ENCODE measurements at places on chromosomes 2 and 18.

- no peak for DNase-seq
These were observed 19.7 kb downstream of the MIB1 start for GRCh38 chr18:21760321-21760720.

DNA sequence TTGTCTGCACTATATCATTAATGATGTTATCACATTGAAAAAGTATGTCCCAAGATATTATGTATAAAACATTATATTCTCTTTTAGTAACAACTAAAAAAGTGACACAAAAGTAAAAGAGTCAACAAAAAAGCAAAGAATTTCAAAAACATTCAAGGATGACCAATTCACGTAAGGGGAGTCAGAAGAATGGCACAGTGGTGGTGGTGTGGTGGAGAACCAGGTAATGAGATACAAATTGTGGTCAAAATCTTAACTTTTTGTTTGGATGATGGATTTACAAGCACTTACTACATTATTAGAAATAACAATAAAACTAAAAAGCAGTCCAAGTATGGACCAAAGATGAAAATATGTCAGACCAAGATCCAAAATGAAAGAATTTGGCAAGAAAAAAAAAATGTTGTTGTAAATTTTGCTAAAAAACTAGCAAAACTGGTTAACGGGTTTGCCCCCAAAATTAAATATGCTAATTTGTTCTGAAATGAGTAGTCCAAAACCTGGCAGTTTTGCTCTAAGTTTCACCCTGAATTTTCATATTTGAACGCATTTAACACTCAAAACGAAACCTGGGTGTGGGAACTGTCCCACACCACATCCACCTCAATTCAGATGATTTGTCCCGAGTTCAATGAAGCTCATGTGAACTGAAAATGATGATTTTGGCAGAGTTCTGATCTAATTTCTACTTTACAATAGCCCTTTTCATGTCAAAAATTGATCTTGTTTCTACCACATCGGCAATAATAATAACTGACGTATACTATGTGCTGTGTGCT, 135.8 kb downstream of the IKZF2 start:
- DNase-seq = no peak

DNA sequence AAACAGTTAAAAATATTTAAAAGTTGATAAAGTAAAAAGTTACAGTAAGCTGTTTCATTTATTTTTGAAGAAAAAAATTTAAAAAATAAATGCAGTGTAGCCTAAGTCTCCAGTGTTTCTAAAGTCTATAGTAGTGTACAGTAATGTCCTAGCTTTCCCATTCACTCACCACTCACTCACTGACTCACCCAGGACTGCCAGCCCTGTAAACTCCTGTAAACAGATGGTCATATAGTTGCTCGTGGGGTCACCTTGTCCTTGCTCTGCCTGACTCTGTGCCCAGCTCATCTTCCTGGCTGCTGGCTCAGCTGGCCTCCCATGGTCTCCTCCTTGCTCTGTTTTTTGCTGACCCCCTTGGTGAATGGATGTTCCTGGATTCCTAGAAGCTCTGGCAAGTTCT, 180.3 kb downstream of the VAPA start:
- DNase-seq = no peak

- no peak for DNase-seq
These were observed 621.8 kb downstream of the LRP1B start for GRCh38 chr2:141508806-141509595.

DNA sequence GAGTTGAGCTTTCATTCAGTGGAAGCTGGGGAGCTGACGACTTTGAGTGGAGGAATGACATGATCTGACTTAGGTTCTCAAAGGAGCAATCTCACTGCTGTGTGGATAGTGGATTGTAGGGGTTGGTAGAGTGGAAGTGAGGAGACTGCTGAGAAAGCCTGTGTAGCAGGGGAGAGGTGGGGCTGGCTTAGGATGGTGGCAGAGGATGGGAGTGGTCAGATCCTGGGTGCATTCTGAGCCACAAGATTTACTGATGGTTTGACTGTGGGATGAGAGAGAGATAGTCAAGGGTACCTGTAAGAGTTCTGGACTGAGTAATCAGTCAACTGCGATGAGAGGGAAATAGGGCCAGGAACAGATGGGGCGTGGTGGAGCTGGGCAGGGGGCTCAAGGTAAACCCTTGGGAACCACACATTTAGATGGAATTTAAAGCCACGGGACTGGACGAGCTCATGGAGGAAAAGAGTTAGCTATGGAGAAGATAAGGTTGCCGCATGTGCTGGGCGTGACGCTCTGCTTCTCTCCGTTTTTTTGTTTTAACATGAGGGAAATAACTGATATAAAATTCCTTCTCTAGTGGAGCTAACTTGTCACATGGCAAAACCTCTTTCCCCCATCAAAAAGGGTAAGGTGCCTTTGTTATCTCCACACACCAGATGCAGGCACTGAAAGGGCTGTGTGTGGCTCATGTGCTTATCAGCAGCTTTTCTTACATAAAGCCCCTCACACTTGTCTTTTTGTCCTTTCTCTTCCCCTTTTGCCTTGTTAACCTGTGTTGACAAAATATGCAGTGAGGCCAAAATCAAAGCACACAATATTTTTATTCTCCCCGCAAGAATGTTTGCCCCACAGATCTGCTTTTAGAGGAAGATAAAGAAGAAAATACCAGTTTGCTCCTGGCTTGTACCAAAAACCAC, 379.8 kb downstream of the TSN start:
- no peak for DNase-seq
